ENCODE measurements at places on chromosomes 7 and 10. TPM values are rescaled to one million over a fixed set of nuclear protein-coding genes. Genes with fewer than 3 reads are reported as not detected.

- DNase-seq: no peak
Measured at GRCh38 chr10:62000037-62000603, 98.6 kb downstream of the ARID5B start.

DNA sequence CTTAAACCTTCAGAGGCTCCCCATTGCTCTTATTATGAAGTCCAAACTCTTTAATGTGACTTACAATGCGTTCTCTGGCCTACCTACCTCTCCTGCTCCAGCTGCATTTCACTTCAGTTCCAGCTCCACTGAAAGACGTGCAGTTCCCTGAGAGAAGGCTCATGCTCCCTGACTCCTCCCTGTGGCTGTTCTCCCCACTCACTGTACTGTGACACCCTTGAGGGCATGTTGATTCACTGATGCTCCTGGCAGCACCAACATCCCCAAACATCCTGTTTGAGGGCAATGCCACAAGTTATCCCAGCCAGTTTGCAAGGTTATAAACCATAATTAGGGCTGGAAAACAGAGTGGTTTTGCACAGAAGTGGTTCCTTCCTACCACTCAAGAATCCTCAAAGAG lies 111.2 kb downstream of the LSM5 start:
- DNase-seq: no peak

GRCh38 chr10:109902992-109903947 lies 20.0 kb downstream of the XPNPEP1 start:
- no peak for DNase-seq

GRCh38 chr10:112979927-112980326 lies 29.9 kb downstream of the TCF7L2 start:
- DNase-seq: no peak

DNA sequence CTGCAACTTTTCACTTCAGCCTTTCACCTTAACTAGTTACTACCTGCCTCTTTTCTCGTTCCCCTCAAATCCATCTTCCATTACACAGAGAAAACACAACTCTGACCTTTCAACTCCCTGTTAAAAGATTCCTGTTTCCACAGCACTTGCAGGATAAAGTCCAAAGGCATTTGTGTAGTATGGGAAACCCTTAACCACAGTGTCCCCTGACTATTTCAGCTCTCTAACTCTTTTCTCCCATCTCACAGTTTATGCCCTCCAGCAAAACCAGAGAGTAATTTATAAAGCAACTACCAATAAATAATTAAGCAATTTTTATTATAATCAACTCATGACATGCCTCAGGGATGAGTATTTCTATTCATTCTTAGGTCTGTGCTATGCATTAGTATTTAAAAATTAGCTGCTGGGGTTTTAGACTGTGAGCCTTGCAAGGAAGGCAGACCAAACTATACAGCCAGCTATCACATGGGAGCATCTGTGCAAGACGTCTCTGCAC lies 51.0 kb downstream of the COL1A2 start:
- no peak for DNase-seq

GRCh38 chr7:156764016-156764669 lies 123.6 kb downstream of the RNF32 start:
- no peak for DNase-seq

DNA sequence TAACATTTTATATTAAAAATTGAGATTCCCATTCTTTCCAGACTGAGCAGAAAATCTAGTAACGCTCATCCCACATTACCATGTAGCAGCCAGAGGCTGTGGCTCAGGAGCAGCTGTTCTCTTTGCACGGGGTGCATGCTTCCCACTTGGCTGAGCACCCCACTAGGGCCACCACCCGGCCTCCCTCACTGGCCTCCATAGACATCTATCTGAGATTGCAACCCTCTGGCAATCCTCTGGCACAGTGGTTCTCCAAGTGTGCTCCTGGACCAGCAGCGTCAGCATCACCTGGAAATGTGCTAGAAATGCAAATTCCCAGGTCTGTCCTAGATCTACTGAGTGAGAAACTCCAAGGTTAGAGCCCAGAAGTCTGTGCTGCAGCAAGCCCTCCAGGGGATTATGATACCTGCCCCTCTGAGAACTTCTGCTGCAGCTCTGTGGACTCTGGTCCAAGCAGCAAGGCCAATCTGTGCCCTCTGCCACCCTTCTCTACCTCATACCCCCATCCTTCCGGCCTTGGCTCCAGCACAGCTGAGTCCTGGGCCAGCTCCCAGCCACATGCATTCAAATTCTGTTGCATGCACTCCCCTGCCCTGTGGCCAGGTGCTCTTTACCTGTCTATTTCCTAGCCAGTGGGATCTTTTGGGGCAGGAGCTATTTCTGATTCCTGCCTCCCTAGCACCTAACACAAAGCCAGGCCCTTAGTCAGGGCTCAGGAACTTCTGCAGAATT lies 301.5 kb downstream of the GRID1 start:
- DNase-seq: no peak

DNA sequence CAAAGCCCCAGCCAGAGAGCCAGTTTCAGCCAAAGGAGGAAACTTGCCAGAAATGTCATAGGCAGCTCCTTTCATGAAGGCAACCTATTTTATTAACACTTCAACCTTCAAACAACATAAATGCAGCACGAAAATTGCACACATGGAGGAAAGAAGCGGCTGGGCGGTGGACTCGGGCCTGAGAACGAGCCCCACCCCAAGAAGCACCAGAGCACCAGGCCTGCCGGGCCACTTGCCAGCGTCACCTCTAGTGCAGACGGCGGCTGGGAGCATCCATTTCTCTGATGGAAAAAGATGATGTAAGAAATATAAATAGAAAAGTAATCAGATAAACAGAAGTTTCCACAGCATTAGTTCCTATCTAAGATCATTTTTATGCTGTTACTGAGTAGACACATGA lies 100.0 kb downstream of the TCERG1L start:
- DNase-seq: no peak

GRCh38 chr10:78906734-78907390 lies 161.9 kb upstream of the ZMIZ1 start:
- no peak for DNase-seq

GRCh38 chr7:112395411-112395810 lies 54.8 kb upstream of the IFRD1 start:
- no peak for DNase-seq

GRCh38 chr10:92200564-92200963 lies 90.3 kb downstream of the CPEB3 start:
- DNase-seq: no peak

DNA sequence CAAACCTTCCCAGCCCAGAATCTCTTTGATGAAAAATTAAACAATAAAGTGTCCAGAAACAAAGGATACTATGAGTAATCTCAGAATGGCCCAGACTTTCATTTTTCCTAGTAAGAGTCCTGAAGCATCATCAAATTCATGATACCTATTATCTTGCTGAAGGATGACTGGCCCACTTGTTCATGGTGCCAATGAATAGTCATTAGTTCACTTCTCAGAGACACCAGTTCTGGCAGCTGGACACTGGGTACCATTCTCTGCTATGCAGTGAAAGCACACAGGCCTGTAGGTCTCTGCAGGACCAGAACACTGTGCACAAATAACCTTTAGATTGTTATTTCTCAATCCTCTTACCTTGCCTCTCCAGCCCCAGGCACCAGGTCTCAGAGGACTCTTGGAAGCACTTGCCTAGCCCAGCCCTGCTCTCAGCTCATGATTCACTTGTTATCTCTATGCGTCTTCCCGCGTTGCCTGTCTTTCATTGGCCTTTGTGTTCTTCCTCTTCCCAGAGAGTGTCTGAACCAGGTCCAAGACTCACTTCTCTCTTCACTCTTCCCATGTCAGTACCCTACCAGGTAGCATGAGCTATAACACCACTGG lies 98.1 kb upstream of the AGBL3 start:
- no peak for DNase-seq

DNA sequence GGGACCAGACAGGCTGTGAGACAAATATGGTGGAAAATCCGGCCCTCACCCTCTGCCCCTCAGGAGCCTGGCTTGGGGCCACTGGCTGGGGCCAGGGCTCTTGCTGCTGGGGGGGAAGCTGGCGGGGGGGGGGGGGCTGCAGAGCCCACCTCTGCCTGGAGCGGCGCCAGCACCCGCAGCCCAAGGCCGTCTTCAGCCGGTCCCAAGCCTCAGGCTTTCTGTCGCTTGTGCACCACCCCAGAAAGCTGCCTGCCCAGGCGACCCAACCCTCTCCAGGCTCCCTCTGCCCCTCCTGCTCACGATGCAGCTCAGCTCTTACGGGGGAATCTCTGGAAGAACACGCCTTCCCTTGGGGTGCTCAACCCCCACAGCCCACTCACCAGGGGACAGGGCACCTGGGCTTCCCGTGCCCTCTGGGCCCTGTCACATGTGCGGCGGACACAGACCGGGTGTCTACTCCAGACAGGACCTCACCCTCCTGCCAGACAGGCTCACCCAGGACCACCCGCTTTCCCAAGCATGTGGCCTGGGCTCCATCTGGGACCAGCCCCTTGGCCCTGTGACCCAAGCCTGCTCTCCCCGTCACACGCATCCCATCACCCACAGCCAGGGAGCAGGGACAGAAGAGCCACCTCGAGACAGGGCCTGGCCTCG lies 43.9 kb downstream of the DPYSL4 start:
- DNase-seq: no peak

- DNase-seq: no peak
Measured at GRCh38 chr10:4810092-4810491, 15.9 kb upstream of the AKR1E2 start.

DNA sequence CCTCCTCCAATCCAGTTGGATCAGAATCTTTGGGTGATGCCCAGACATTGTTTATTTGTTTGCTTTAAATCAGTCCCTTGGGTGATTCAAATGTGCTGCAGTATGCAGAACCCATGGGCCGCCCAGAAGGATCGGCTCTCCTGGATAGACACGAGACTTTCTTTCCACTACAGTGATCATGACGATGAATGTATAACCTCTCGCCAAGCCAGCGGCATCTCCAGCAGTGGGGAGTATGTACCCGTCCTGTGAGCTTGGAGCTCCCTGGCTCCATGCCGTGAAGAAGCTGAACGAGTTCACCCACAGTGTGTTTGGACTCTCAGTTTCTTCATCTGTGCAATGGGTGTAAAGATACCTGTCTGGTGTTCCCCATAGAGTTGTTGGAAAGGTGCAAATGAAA lies 162.3 kb downstream of the CAMK1D start:
- no peak for DNase-seq

GRCh38 chr10:43089519-43089918 lies 12.7 kb downstream of the RET start:
- DNase-seq: no peak

DNA sequence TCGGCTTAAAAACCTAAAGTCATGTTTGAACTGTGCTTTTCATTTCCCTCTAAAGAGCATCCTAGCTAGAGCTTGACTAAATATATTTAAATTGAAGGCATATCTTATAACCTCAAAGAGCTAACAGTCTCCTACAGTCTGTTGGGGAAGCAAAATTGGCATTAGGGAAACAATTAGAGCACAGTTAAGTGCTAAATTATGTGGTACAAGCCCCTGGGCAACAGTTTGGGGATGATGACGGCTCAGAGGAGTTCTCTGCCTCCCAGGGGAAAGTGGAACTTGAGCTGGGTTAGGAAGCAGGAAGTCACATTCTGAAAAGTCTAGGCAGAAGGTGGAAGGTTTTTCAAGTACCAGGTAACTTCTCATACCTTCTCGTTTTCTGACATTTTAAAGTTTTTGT lies 18.6 kb upstream of the GOT1 start:
- DNase-seq: no peak

GRCh38 chr10:47152861-47153349 lies 147.1 kb upstream of the GDF10 start:
- DNase-seq: no peak

GRCh38 chr7:43943417-43944187 lies 17.4 kb downstream of the UBE2D4 start:
- DNase-seq: no peak

- DNase-seq: no peak
Measured at GRCh38 chr7:31100445-31100844, 48.3 kb downstream of the ADCYAP1R1 start.

- DNase-seq: no peak
Measured at GRCh38 chr7:113832196-113832745, 86.5 kb downstream of the PPP1R3A start.

NPC1L1 gene
- not detected for total RNA-seq

TBC1D12 gene
- total RNA-seq: 0.73 TPM

FAM25A gene
- not detected for total RNA-seq

COL1A2 gene
- 10.2 TPM for total RNA-seq

GIMAP4 gene
- total RNA-seq: 84.2 TPM

ANKRD22 gene
- 0.16 TPM for total RNA-seq

RNF133 gene
- total RNA-seq: not detected

PDE1C gene
- total RNA-seq: not detected

ANLN gene
- 23.8 TPM for total RNA-seq

SEMA3C gene
- total RNA-seq: not detected

TSPAN33 gene
- total RNA-seq: 9.5 TPM

UNC5B gene
- total RNA-seq: 0.10 TPM

LIPJ gene
- not detected for total RNA-seq

FOXP2 gene
- not detected for total RNA-seq

All from activated T-helper 1 cell treated with anti-CD3 and anti-CD28 coated beads, Interleukin-12 subunit alpha, Interleukin-12 subunit beta, Interleukin-2, Interleukin-4 antibody, amounts not matched to agents 30 ng/mL and 10 ng/mL and 1 ng/mL, durations not matched to agents 14 hours and 24 hours and 36 hours (primary cell).